ENCODE measurements at places on chromosomes 13 and 19.

GRCh38 chr19:46713781-46714443, 3.0 kb downstream of the PRKD2 start:
- DNase-seq = peak; percentile 84

- DNase-seq = no peak
Observed at GRCh38 chr13:104571161-104571892, 1505.1 kb upstream of the SLC10A2 start.

DNA sequence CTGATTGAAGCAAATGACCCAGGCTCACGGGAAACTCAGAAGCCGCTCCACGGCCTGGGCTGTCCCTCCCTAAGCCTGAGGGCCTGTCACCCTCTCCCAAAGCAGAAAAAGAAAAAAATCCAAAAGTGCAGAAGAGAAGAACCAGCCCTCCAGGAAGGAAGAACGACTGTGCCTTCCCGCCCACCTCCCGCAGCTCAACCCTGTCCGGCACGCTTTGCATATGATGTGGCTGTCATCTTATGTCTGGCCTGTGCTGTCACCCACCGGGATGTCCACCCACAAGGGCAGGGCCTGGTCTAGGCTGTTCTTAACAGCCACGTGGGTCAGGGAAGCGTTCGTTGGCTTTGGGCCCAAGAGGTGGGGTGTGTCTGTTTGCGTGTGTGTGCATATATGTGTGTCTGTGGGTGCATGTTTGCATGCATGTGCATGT, 13.7 kb downstream of the ZBTB7A start:
- no peak for DNase-seq

- no peak for DNase-seq
Observed at GRCh38 chr13:31209172-31209840, 9.5 kb downstream of the B3GLCT start.

- no peak for DNase-seq
Observed at GRCh38 chr19:55228015-55228391, 560 bp downstream of the TMEM86B start.

Measured in omental fat pad (tissue), 4 donors.